ENCODE measurements at places on chromosomes 7 and 10.

DNA sequence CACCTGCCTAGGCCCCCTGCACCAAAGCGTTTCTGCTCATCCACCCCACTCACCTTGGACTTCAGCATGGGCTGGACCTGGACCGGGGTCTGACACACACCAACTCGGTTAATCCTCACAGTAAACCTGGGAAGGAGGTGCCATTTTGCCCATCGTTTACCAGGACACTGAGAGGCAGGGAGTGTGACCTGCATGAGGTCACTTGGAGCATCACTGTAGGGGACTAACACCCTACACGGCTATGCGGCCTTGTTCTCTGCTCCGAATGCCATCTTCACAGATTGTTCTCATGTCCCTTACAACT, 33.0 kb downstream of the ANKRD16 start:
- DNase-seq, result no peak

DNA sequence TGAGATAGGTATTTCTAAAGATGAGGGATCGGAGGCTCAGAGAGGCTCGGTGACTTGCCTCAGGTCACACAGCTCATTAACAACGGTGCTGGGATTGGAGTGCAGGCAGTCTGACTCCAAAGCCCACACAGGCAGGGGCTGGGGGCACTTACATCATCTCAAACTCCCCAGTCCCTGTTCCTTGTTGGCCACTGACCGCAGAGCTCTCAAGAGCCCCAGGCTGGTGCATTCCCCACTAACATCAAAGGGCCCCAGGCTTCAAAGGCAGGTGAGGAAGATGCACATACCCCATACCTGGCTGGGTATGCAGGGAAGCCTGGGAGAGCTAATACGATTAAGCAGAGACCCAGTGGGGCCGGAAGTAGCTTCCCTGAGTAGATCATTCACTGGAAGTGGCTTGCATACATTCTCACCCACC, 13.7 kb upstream of the NODAL start:
- DNase-seq, result no peak

GRCh38 chr10:119908166-119908565, 15.6 kb downstream of the SEC23IP start:
- DNase-seq, result peak; percentile 4

DNA sequence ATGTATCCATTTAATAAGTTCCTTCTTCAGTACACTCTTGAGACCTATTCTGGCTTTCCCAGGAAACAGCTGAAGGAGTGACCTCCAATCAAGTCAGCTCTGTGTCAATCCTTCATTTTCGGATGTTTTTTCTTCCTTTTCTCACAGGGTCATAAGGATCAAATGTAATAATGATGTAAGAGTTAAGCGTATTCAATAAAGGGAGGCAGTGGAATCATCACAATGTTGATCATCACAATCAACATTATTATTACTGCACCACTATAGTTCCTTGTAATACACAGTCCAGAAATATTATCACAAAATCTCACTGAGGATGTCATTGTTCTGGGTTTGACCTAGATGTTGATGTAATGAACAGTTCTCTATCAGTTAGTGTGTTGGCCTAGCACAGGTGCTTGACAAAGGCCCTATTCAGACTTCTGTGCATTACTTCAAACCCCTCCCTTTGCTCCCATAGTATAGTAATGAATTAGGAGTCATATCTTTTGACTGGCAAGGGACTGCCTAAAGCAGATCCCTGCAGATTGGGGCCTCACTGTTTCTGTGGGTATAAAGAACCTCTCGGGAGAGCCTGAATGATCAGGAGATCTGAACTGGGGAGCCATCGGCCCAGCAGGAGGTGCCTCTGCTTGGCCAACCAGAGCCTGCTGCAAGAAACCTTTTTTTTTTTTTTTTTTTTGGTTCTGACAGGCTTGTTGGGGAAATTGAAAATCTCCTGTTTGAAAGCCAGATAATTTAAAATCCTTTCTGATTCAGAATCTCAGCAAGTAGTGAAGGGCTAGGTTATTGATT, 100.6 kb downstream of the KAT6B start:
- no peak for DNase-seq

GRCh38 chr7:39693812-39694211, 70.4 kb downstream of the RALA start:
- DNase-seq, result no peak

DNA sequence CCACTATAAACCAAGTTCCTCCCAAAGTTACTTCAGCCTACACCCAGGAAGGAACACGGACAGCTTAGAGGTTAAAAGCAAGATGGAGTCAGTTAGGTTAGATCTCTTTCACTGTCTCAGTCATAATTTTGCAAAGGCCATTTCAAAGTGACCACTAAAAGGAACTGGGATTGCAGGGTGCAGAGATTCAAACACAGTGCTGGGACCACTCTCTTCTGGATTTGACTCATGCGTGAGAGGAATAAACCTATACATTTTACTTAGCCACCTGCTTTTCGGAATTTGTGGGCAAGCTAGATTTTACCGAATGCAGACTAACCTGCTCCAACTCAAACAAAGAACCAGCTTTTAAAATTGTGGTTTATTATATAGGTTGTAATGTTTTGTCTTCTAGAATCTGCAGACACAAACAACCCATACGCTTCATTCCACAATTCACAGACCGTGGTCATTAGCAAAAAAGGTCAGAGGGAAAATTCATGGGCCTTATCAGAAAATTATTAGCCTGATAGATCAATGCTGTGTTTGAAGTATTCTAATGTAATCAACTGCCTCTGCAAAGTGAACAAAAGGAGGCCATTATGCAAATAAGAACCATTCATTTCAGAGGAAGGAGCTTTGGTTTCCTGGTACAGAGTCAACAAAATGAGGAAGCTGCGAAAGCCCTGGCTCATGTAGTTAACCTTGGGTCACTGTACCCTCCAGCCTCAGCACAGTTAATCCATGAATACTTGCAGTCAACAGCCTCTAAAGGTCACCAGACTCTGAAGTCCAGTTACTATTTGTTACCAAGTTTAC, 342.7 kb upstream of the KLF6 start:
- no peak for DNase-seq

Data from skeletal muscle cell (primary cell).